ENCODE measurements at places on chromosomes 5 and 9. TPM values are rescaled to one million over a fixed set of nuclear protein-coding genes. Genes with fewer than 3 reads are reported as not detected.

Gene FBXO38
- total RNA-seq, result 37.5 TPM

Gene NPR3
- total RNA-seq, result 5.0 TPM

Gene GABRA1
- not detected for total RNA-seq

Gene WWC1
- 17.8 TPM for total RNA-seq

Gene TRPM6
- total RNA-seq, result 0.48 TPM

Gene POLR3G
- total RNA-seq, result 10.2 TPM

Gene IPO11
- 45.2 TPM for total RNA-seq
